Activated T-helper 17 cell treated with anti-CD3 and anti-CD28 coated beads, Interleukin-2, amount 50 U/mL, for 72 hours (primary cell): ENCODE measurements at places on chromosomes 6 and 20. TPM values are rescaled to one million over a fixed set of nuclear protein-coding genes. Genes with fewer than 3 reads are reported as not detected.

GRCh38 chr6:166764473-166765233 lies 137.6 kb upstream of the RPS6KA2 start:
- no peak for ATAC-seq

GRCh38 chr20:41694796-41695195 lies 76.6 kb upstream of the CHD6 start:
- no peak for ATAC-seq

DNA sequence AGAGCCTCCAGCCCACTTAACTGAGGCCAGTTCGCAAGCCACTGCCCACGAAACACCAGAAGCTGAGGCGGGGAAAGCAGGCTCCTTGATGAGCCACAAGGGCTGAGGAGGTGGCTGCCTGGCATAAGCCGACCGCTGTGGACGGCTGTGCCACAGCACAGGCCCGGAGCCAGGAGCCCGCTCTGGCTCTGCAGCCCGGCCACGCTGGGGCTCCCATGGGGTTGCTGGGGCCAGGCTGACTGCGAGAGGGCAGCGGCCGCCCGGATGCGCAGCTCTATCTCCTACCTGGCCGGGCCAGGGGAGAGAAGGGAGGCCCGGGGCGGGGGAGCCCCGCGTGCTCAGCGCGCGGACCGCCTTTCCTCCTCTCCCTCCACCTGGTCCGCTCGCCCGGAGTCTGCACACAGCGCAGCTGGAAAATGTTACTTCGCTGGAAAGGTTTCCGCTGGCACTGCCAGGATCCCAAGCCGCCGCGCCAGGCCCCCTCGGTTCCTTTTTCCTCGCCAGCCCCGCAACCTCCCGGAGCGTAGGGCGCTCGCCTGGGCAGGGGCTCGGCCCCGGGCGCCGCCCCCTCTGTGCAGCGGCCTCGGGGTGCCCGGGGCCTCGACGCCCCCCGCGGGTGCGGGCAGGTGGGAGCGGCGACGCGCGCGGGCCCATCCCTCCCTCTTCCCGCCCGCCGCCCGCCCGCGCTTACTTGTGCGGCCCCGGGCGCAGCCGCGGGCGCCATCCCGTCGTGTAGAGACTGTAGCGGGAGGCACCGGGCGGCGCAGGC lies 657 bp downstream of the EMILIN3 start:
- no peak for ATAC-seq

DNA sequence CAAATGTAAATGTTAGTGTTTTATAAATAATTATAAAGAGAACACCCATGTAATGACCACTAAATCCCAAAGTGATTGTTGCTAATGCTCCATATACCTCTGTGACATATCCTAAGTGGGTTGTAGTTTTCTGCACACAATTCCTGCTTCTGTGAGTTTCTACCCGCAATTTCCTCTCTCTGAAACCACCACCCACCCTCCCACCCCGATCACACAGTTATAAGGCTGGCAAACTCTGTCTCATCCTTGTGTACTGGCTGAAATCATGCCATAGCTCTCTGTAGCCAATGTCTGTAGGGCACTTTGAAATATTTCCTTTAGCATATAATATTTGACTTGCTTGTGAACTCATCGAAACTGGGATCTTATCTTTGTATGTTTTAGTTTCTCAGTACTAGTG lies 236.6 kb downstream of the PLCB1 start:
- ATAC-seq: peak; percentile 39

- no peak for ATAC-seq
Measured at GRCh38 chr6:144423167-144423566, 138.0 kb downstream of the UTRN start.

DNA sequence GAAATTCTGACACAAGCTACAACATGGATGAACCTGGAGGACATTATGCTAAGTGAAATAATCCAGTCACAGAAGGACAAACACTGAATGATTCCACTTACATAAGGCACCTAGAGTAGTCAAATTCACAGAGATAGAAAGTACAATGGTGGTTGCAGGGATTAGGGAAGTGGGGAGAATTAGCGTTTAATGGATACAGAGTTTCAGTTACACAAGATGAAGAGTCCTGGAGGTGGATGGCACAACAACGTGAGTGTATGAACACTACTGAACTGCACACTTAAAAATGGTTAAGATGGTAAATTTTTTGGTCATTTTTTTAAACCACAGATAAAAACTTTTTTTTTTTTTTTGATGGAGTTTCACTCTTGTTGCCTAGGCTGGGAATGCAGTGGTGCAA lies 24.7 kb downstream of the MOCS3 start:
- ATAC-seq: no peak

The PTCRA gene
- not detected for total RNA-seq

The ERMARD gene
- 28.3 TPM for total RNA-seq
